ENCODE measurements at places on chromosomes 16 and 17.
A peak's percentile ranks its signal among the peaks of the same experiment; 100 is the strongest.

DNA sequence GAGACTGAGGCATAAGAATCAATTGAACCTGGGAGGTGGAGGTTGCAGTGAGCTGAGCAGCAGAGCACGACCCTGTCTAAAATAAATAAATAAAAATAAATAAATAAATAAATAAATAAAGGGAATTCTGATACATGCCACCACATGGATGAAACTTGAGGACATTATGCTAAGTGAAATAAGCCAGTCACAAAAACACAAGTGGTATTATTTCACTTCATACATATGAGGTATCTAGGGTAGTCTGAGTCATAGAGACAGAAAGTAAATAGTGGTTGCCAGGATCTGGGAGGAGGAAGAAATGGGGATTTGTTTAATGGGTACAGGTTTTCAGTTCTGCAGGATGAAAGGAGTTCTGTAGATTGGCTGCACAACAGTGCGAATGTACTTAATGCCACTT, 16.3 kb downstream of the PIPOX start:
- DNase-seq, result peak; percentile 48

DNA sequence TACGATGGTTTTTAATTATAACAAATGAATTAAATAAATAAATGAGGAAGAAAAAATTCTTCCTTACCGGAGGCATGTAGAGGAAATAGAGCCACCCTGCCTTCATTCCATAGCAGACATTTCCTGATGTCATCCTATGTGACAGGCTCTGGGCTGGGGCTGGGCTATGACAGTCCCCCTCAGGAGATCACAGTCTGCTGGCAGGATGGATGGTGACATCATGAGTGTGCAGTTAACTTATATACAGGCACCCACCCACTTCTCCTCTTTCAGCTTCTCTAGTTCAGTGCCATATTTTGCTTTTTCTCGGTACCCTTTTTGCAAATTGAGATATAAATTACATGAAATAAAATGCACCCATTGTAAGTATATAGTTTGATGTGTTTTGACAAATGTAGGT, 6.4 kb upstream of the CMTM3 start:
- no peak for DNase-seq

DNA sequence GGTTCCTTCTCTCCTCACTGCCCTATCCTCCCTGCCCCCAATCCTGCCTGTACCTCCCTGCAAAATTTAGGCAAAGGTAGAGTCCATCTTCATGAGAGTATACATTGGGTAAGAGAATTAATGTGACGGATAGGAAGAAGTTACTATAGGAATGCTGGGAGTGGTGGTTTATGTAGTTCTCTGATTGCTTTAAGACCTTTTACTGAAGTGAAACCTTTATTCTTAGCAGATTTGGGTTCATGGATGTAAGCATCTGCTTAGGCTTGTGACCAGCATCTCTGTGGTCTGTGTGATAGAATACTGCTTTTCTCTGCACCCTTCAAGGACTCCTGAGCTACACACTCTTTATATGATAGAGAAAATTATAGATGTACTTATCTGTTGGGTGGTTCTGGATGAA, 127.3 kb downstream of the PRKCA start:
- DNase-seq, result no peak

DNA sequence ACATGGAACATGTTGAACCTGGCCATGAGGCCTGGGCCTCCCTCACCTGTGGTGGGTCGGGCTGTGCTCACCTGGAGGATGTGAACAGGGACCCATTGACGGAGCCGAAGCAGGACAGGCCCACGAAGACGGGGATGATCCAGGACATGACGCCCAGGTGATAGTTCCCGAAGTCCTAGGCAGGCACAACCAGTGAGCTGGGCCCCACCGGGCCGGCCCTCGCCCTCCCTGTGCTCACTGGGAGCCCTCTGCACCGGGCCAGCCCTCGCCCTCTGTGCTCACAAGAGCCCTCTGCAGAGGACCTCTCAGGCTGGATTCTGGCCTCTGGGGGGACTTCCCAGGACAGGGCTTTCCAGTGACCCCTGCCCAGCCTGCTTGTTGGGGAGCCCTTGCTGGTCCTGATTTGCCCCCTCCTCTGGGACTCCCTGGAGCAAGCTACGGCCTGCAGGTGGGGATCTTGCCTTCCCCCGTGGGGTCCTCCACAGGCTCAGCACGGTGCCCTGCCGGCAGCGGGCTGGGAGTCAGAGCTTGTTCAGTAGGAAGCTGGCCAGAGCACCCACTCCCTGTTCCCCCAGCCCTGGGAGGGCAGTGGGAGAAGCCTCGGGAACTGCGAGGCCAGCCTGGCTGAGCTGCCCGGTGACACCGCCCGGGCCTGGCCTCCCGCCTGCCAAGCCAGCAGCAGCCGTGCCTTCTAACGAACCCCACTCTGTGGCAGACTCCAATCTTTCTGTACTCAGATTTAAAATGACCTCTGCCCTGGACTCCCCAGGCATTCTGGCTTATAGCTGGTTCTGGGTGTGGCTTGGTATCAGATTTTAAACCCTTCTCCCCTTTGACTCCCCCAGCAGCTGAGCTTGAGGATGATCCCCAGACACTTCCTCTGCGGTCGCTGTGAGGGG, 30.4 kb downstream of the SLC7A5 start:
- DNase-seq, result no peak

GRCh38 chr16:13426269-13426668, 493.7 kb upstream of the ERCC4 start:
- no peak for DNase-seq

DNA sequence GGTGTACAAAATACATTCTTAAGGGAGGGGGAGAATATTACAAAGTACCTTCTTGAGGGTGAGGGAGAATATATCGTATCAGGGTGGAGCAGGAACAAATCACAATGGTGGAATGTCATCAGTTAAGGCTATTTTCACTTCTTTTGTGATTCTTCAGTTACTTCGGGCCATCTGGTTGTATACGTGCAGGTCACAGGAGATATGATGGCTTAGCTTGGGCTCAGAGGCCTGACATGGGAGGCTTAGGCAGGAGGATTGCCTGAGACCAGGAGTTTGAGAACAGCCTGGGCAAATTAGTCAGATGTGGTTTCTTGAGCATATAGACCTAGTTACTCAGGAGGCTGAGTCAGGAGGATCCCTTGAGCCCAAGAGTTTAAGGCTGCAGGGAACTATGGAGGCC, 13.1 kb downstream of the ODAD4 start:
- DNase-seq, result no peak

DNA sequence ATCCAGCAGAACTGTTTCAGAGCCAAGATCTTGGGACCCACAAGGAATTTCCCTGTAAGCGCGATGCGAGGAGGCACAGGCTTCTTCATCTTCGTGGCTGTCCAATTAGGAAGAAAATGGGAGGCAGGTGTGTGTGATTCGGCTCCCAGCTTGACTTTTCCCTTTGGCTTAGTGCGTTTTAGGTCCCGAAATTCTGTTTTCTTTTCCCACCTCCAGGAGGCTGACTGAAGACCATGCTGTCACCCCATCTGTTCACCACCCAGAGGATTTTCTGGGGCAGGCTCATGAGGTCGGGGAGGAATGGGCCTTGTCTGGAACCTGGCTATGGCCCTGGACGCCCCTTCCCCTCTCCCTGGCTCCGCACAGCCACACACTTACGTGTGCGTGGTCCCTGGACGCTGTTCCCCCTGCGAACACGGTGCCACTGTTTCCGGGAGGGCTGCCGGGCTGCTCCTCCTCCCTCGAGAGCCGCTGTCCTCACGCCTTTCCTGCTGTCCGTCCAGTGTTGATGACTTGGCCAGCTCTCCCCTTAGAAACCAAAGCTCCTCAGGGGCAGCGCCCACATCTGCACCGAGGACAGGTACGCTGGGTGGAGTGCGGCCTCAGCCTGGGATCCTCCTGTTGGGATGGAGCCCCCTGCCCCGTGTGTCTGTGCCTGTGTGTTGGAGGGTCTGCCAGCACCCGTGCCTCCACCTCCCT, 2.7 kb upstream of the PABPN1L start:
- DNase-seq, result no peak

- no peak for DNase-seq
Measured at GRCh38 chr16:2963074-2963722, 877 bp upstream of the KREMEN2 start.

- no peak for DNase-seq
Measured at GRCh38 chr17:3961564-3962047, 2.6 kb downstream of the ATP2A3 start.

DNA sequence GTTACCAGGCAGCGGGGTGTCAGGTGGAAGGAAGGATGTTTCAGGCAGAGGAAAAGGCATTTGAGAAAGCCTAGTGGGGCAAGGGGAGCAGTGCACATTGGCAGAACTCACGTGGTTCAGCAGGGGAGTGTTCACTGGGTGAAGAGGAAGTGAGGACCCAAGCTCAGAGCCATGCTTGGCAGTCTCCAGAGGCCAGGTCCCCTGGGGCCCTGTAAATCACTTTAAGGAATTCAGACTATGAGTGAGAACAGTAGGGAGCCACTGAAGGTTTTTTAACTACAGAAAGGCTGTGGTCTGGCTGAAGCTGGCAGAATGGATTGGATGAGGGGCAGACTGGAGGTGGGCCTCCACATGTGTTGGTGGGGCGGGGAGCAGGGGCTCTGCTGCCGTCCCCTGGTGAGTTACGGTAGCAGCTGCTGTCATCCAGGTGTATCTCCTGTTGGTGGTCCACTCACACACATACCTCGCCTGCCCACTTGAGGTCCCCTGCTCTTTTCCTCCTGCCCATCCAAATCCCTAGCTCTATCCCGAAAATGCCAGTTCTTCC, 5.1 kb downstream of the CLEC16A start:
- DNase-seq, result peak; percentile 34

DNA sequence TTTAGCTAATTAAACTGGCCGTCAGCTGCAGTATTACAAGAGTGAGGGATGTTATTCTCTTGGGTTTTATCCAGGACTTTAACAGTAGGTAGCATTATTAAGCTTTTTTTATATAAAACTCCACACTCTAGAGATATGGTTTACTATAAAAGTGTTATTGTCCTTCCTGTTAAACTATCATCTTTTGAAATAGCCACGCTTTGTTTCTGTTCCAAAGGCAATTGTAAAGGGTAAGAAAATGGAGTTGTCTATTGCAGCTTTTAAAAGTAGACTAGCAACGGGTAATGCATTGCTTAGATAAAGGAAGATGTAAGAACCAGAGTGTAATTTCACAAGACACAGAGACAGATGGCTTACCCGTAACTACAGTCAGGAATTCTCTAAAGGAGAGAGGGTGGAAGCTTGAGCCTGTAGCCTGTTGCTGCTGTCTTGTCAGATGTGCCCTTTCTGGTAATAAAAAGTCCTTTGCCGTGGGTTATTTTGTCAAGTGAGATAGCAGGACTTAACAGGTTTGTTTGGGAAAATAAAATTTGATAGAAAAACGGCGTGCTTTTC, 56.4 kb downstream of the WWOX start:
- DNase-seq, result no peak

- DNase-seq, result peak; percentile 49
Measured at GRCh38 chr17:4591529-4591928, 7.2 kb downstream of the SMTNL2 start.

- no peak for DNase-seq
Measured at GRCh38 chr17:50830352-50830751, 5.0 kb upstream of the WFIKKN2 start.

GRCh38 chr17:78329263-78330059, 30.4 kb downstream of the SOCS3 start:
- DNase-seq, result peak; percentile 83
